ENCODE measurements at places on chromosomes 2 and 18.

GRCh38 chr18:12377556-12378197 is 650 bp upstream of the AFG3L2 start:
- DNase-seq, result no peak

- no peak for DNase-seq
Observed at GRCh38 chr2:46230115-46230571, 67.1 kb upstream of the EPAS1 start.

DNA sequence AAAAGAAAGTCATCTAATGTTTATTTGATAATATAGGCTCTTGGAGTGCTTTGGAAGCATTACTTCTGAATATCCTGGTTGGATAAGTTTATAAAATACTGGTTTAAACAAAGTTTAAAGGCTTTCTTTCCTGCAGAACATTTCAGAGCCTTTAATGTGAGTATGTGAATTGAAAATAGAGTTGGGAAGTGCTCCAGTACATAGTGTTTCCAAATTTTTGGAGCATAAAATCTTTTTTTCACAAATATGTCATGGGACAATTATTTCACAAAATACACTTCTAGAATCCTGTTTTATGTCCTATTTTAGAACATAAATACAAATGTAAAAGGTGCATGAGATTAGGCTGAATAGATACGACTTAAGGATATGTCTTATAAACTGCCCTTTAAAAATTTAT is 158.9 kb upstream of the HNRNPA3 start:
- DNase-seq, result no peak

DNA sequence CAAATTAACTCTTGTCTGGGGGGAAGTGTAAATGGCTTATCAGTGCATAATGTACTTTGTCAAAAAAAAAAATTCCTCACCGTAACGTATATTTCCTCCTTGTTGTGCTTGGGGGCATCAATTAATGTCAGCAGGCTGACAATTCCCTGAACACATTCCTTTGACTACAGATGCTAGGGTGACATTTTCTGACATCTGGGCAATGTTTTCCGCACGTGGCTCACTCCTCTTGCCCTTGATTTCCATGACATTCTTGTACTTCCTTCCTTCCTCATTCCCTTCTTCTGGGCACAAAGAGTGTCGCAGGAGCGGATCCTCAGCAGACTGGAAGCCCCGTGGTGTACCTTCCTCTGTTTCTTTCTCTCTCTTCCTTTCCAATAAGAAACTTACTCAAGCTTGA is 173.7 kb downstream of the SP3 start:
- DNase-seq, result no peak

DNA sequence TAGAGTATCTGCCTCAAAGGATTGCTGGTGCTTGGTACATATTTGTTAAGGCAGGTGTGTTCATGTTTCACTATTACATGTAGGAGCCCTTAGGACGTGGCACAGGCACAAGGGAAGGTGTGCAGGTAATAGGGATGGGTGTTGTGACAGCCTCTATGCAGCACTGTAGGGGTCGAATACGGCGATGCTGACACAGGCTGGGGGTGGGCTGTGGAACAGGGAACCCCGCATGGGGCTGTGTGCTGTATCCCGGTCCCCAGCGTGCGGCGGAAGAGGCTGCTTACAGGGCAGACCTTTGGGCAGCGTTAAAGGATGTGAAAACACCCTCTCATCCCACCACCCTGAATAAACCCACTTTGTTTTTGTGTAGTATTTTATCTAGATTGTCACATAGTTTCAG is 21.5 kb downstream of the B3GNT2 start:
- no peak for DNase-seq

DNA sequence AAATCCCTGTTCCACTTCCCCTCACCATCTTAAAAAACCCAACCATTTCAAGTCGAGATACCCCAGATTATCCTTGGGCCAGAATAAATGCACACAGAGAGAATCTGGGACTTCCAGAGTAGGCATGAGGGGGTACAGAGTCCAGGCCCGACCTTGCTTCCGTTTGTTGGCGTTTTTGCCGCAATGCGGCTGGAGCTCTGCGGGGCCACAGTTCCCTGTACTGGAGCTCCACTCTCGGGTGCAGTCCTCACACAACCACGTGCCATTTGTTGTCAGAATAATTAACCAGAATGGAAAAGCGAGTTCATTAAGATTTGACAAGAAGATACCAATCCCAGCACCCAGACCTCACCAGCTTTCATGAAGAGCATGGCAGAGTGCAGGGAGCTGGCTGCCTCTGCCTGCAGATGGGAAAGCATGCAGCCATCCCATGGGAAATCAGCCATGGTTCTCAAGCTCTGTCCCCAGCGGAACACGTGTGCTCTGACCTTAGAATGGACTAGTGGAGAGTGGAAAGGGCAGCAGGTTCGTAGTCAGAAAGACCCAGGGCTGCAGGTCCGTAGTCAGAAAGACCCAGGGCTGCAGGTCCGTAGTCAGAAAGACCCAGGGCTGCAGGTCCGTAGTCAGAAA is 472.8 kb downstream of the EIPR1 start:
- DNase-seq, result no peak

DNA sequence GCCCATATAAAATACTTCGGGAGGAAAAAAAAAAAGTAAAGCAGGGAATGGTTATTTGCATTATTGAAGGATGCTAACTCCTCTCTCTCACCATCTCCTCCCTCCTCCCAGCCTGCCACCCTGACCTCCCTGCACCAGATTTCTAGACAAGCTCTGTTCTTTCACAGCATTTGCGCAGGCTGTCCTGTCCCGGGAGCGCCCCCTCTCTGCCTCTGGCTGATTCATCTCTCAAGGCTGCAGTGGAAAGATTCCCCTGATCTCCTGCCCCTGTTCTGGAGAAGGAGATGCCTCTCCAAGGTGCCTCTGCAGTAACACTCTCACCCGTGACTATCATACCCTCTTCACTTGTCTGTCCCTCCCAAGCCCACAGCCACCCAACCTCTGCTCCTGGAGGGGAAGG is 38.5 kb downstream of the COL4A4 start:
- no peak for DNase-seq

DNA sequence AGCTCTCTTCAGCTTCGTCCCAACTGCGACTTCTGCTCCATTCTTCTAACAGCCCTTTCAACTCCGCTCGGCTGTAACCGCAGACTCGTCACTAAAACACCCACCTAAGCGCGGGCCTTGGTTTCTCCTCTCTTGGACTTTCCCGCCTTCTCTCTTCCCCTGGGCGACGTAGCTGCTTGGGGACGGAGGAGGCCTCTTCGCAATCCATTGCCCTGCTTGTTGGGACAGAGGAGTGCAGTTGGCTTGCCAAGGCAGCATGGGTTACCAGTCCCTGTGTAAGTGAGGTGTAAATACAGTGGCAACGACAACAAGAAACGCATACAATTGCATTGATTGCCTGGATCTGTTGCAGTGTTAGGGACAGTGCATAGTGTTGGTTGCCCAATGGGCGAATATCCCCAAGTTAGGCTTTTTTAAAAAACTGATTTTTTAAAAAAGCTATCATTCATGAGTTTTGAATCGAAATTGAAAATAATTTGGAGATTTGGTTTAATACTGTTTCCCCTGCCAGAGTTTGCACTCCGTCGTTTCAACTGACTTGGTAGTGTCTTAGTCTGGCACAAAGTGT is 484 bp upstream of the DARS1 start:
- DNase-seq, result no peak

- DNase-seq, result no peak
Observed at GRCh38 chr2:5942204-5942603, 250.0 kb downstream of the SOX11 start.

GRCh38 chr18:31740180-31740579 is 20.5 kb downstream of the SLC25A52 start:
- no peak for DNase-seq

GRCh38 chr2:69250981-69251380 is 136.0 kb downstream of the GFPT1 start:
- DNase-seq, result no peak

GRCh38 chr2:103139628-103140268 is 377.9 kb downstream of the TMEM182 start:
- DNase-seq, result no peak

- no peak for DNase-seq
Observed at GRCh38 chr2:168003876-168004275, 243.5 kb downstream of the STK39 start.

DNA sequence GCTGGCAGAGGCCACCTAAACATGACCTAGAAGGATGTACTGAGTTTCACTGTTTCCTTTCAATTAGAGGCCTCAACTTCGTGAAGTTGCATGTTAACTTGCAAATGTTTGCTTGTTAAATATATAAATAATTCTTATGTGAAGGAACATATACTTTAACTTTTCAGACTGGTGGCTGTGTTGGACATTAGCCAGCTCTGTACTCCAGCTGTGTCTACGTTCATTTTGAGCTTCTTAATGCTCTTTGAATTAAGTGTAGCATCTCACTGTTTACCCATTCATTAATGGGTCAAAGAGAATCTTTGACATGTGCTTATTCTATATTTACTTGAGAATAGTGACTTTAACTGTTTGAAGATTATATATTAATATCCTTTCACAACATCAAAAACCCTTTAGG is 823.2 kb upstream of the ID2 start:
- DNase-seq, result no peak

DNA sequence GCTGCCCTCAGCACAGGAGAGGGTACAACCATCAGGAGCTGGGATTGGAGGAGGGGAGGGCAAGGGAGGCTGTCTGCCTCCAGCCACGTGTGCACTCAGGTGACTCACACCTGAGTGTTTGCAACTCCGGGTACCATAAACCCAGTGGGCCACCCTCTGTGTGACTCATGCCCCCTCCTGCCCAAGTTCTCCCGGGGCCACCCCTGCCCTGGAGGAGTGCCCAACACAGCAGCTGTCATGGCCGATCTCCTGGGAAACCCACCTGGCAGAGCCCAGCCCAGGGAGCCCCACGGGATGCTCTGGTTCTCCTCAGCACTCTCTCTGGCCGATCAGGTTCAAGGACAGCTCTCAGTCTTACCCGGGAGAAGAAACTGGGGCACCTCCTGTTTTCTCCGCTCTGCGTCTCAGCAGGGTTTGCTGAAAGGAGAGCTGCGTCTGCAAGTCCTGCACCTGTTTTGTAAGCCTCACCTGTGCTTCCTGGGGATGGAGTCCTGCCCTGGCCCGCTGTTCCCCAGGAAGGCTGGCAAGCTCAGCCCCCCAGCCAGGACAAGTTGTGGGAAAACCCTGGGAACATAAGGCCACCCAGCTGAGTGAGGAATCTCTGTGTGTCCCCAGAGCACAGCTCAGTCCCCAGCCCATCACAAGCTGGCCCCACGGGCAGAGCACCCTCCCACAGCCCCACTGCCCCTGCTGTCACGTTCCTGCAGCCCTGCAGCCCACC is 44.0 kb upstream of the UBE2F start:
- no peak for DNase-seq

- no peak for DNase-seq
Observed at GRCh38 chr2:23589739-23590138, 204.8 kb downstream of the KLHL29 start.

- no peak for DNase-seq
Observed at GRCh38 chr2:31246184-31246852, 12.4 kb downstream of the EHD3 start.

GRCh38 chr2:143525402-143525860 is 396.2 kb downstream of the ARHGAP15 start:
- peak; percentile 66 for DNase-seq

DNA sequence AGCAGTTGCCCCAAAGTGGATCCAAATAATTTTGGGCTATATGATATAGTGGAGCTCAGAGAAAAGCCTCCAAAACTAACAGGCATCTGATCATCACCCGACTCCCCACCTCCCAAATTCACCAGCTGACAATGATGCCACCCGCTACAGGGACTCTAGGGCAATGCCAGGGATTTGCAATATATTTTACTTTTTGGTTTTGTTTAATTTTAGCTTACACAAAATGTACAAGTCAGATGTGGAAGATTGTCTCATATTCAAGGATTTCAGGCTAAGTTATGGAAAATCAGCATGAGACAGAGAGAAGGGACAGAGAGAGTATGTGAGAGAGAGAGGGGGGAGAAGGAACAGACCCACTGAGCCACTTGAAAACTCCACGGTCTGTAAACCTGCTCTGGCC is 187.4 kb downstream of the TMEM247 start:
- DNase-seq, result no peak

DNA sequence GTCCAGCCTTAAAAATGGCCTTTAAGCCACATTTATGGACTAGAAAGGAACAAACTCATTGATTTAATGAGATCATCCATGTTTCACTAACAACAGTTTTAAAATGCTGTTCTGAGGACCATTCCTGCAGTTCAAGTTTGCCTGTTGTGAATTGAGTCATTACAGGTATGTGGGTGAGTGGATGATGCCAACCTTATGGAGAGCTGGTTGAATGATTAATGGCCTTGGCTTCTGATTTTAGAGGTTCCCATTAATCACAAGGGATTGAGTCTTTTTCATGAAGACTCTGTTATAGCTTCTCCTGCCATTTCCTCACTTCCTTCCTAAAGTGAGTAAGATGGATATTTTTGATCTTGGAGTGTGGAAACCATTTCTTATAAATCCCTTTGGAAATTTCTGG is 459.8 kb upstream of the SLC14A2 start:
- no peak for DNase-seq

- no peak for DNase-seq
Observed at GRCh38 chr2:241463276-241464135, 44.9 kb downstream of the STK25 start.

GRCh38 chr2:16326711-16327300 is 338.8 kb downstream of the CYRIA start:
- DNase-seq, result no peak

GRCh38 chr18:13558124-13558523 is 168.2 kb downstream of the FAM210A start:
- DNase-seq, result peak; percentile 27

- DNase-seq, result no peak
Observed at GRCh38 chr2:65144571-65144970, 14.7 kb upstream of the RAB1A start.

DNA sequence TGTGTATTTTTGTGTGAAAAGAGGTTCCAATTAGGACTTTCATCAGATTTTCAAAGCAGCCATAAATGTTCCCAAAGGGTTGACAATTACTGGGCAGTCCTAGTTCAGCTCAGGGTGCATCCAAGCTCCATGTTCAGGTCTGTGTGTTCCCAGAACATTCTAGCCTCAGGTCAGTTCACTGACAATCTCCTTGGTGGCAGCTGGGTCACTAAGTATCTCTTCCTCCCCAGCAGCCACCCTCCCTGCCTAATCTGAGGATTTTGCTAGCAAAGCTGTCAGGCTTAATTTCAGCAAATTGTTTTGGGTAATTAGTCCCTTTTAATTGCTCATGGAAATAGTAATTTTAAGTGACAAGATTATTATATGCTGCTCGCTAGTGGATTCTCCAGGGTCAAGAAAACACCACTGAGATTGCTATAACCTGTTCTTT is 29.8 kb downstream of the UPP2 start:
- no peak for DNase-seq

- DNase-seq, result no peak
Observed at GRCh38 chr2:70854411-70854810, 18.8 kb upstream of the CD207 start.

- DNase-seq, result no peak
Observed at GRCh38 chr2:236572482-236572881, 2.9 kb downstream of the ACKR3 start.

GRCh38 chr18:63233334-63233733 is 86.2 kb downstream of the BCL2 start:
- no peak for DNase-seq

GRCh38 chr18:10680271-10680596 is 154.4 kb downstream of the NAPG start:
- DNase-seq, result no peak

- no peak for DNase-seq
Observed at GRCh38 chr2:30516166-30516565, 69.1 kb downstream of the LCLAT1 start.

All from H4 (cell line).